CD4-positive, alpha-beta T cell treated with Interleukin-17A for 1 hour (primary cell): ENCODE measurements at places on chromosomes 2 and 18.

DNA sequence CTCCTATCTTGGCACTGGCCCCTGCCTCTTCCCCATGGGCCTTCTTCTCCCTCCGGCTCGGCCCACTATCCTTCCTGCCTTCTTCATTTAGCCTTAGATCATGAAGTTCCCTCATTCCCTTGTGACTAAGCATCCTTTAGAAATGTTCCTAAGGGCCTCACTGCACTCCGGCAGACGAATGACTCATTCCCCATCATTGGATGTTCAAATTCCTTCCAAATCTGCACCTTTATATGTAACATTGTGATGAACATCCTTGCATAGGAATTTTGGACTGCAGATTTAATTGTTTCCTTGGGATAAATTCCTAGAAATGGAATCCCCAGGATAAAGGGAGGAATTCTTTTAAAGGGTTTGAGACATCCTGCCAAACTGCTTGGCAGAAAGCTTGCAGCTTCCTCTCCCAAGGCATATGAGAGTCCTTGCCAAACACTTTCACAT lies 19.0 kb downstream of the CRACDL start:
- no peak for DNase-seq

- no peak for DNase-seq
Measured at GRCh38 chr18:58639751-58640427, 11.0 kb upstream of the ALPK2 start.

- no peak for DNase-seq
Measured at GRCh38 chr2:31014516-31014915, 123.7 kb downstream of the GALNT14 start.

- DNase-seq = no peak
Measured at GRCh38 chr2:25078170-25079049, 36.5 kb downstream of the EFR3B start.

- DNase-seq = no peak
Measured at GRCh38 chr2:33673937-33674336, 74.8 kb upstream of the FAM98A start.

- peak; percentile 33 for DNase-seq
Measured at GRCh38 chr2:230715201-230715600, 2.6 kb downstream of the CAB39 start.

DNA sequence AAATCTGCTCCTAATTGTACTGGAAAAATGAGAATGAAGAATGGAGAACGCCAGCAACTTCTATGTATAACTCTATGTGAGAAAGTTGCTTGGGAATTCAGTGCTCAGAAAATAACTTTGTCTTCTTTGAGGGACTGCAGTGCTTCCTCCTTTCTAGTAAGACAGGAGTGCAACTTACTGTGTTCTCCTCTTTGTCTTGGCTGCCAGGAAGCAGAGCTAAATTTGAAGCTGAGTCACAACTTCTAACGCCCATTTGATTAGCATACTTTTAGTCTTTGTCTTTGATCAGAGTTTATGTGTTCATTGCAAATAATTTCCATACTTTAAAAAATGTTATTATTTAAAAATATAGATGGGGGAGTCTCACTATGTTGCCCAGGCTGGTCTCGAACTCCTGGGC lies 6.6 kb downstream of the ARHGAP25 start:
- no peak for DNase-seq

GRCh38 chr2:135151615-135152014 lies 99.5 kb downstream of the RAB3GAP1 start:
- DNase-seq = no peak
